AG04450 (cell line): ENCODE measurements at places on chromosomes 4 and X.

DNA sequence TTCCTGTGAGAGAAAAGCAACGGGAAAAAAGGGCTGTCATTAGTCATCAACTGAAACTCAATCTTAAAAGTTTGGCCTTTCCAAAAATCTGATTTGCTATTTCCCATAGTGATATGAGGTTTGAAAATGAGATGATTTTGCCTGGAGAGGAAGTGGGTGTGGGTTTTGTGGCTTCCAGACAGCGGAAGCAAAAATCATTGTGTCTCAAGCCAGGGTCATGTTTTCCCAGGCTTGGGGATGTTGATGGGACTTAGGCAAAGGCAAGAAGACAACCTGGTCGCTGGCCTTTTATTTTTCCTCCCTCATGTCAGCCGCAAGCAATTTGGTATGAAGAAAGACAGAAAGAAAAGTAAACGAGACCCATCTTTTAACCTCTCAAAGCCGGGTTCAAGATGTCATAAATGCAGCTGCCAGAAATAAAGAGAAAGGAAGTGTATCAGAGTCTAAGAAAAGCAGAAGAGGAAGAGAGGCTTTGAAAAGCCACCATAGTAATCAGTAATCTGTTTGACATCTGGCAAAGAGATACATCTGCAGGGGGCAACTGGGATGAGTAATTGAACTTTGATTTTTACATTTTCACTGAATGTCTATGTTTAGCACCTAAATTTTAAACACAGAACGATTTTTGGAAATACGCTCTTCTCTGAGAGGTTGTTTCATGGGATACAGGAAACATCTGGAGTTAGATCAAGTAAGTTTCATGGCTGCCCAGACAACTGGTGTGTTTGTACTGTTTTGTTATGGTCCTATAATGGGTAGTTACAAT lies 521.6 kb upstream of the SLIT2 start:
- DNase-seq = no peak

GRCh38 chr4:27619435-27619834 lies 758.8 kb downstream of the STIM2 start:
- no peak for DNase-seq

DNA sequence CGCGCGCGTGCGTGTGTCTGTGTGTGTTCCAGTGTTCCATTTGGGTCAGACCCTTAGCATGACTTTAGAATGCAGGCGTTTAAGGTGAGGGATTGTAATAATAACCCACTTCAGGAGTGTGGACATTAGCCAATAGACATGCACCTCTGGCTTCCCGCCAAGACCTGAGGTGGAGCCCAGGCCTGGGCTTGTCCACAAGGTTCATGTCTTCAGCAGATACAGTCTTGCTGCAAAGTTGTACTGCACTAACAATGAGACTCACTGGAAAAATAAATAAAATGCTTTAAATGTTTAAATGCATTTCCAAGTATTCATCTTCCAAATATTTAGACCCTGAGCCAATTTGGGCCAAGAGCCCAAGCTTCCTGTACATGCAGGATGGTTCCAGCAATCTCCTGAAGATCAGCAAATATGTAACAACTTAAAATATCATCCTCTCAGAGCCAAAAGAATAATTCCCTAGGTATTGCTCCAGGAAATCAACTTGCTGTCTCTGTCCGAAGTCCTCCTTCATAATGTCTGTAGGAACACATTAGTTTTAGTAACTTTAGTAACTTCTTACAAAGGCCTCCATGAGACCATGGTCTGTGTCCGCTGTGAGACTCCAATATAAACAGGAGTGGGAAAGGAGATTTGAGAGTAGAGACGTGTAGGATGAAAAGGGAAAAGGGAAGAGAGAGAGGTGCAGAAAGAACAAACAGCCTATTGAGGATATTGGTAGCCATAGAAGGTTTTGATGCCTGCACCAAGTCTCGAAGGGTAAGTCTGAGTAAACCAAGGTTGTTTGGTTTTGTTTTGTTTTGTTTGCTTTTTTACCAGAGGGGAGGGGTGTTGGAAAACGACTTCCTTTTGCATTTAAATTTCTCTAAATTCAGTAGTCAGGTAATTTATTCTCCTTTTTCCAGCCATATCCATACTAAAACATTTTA lies 98.5 kb upstream of the KLF3 start:
- DNase-seq = peak; percentile 49

DNA sequence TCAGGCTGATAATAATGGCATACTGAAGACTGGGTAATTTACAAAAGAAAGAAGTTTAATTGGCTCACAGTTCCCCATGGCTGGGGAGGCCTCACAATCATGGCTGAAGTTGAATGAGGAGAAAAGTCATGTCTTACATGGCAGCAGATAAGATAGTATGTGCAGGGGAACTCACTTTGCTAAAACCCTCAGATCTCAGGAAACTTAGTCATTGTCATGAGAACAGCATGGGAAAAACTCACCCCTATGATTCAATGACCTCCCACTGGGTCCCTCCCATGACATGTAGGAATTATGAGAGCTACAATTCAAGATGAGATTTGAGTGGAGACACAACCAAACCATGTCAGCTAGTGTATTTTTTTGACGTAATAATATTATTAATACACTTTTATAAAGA lies 149.8 kb upstream of the BOD1L1 start:
- DNase-seq = no peak

DNA sequence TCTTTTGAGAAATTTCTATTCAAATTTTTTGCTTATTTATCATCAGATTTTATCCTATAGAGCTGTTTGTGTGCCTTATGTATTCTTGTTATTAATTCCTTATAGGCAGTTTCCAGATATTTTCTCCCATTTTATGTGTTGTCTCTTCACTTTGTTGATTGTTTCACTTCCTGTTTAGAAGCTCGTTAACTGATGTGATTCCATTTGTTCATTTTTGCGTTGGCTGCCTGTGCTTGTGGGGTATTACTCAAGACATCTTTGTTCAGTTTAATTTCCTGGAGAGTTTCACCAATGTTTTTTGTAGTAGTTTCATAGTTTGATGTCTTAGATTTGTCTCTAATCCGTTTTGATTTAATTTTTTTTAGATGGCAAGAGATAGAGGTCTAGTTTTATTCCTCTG lies 14.6 kb downstream of the ZNF718 start:
- no peak for DNase-seq

DNA sequence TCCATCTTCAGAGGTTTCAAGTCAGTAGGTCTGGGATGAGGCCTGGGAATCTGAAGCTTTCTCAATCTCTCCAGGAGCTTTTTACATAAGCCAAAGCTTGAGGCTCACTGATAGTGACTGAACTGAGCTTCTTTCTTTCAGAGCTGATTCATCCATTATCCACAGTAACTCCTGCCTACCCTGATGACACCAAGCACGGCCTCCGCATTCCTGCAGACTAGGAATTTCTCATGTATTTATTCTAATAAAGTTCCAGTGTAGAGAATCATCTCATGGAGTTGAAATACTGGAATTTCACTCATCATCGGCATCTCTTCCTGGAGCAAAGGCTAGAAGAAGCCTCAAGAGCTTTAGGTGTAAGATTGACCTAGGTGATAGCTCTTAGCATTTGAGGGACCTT lies 12.1 kb upstream of the DCTD start:
- peak; percentile 90 for DNase-seq

- DNase-seq = no peak
These were observed 9.2 kb upstream of the EOLA1 start for GRCh38 chrX:149531599-149531998.
